ENCODE measurements at places on chromosomes 5 and 9. TPM values are rescaled to one million over a fixed set of nuclear protein-coding genes. Genes with fewer than 3 reads are reported as not detected.

DNA sequence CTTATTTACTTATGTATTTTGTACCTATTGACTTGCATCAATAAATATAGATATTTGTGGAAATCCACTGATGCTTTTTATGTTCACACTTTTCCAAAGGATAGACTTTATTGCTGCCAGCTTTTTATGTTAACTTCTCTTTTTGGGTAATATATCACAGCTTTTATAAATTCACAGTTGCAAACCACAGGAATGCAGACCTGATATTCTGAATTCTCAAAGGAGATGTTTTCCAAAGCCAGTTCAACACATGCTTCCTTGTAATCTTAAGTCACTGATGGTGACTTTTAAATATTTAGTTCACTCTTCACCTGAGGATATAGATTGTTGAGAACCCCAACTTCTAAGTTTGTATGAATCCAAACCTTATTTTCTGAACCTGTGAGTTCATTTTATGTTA, 223.4 kb upstream of the PRR16 start:
- no peaks in the 10 kb centered on the region for H3K27me3 ChIP-seq
- no peaks in the 10 kb centered on the region for H3K4me1 ChIP-seq
- H3K4me3 ChIP-seq = no peak overlapping the region
- DNase-seq = no peak
- no peaks in the 10 kb centered on the region for H3K36me3 ChIP-seq

DNA sequence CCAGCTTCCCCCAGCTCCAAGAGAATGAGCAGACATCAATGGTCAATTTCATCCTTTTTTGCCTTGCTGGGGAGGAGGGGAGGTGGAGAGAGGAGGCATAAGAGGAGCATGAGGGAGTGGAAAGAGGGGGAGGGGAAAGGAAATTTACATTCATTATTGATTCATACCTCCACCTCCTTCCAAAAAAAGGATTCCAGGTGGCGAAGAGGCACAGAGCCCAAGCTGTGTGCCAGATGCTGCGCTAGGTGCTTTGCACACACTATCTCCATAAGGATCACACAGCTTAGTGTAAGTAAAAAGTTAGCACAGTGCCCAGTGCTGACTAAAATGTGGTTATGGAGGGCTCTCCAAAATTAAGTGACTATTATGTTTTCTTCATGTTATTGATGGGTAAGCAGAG, 11.0 kb downstream of the ASTN2 start:
- H3K36me3 ChIP-seq = no peaks in the 10 kb centered on the region
- H3K4me1 ChIP-seq = no peaks in the 10 kb centered on the region
- H3K4me3 ChIP-seq = no peak overlapping the region

- H3K27ac ChIP-seq = no peak overlapping the region
- no peaks in the 10 kb centered on the region for H3K27me3 ChIP-seq
- no peaks in the 10 kb centered on the region for H3K36me3 ChIP-seq
- no peaks in the 10 kb centered on the region for H3K4me1 ChIP-seq
- DNase-seq = no peak
Observed at GRCh38 chr9:13513286-13513685, 233.8 kb upstream of the MPDZ start.

GRCh38 chr9:100317706-100318105, 35.0 kb downstream of the TEX10 start:
- peaks cover 17% of the 10 kb centered on the region for H3K36me3 ChIP-seq
- DNase-seq = no peak
- H3K27ac ChIP-seq = no peak overlapping the region
- no peaks in the 10 kb centered on the region for H3K4me1 ChIP-seq

- no peak for DNase-seq
- H3K4me1 ChIP-seq = no peaks in the 10 kb centered on the region
- H3K36me3 ChIP-seq = no peaks in the 10 kb centered on the region
- no peak overlapping the region for H3K4me3 ChIP-seq
- no peak overlapping the region for H3K27ac ChIP-seq
- no peaks in the 10 kb centered on the region for H3K27me3 ChIP-seq
Observed at GRCh38 chr5:19369561-19369960, 618.4 kb downstream of the CDH18 start.

The IDNK gene
- total RNA-seq = 10.2 TPM

The CYLC2 gene
- total RNA-seq = not detected
